Activated CD4-positive, alpha-beta T cell treated with anti-CD3 and anti-CD28 coated beads, Interleukin-2, amount 50 U/mL, for 24 hours (primary cell): ENCODE measurements at places on chromosomes 4 and X.
A peak's percentile ranks its signal among the peaks of the same experiment; 100 is the strongest.

DNA sequence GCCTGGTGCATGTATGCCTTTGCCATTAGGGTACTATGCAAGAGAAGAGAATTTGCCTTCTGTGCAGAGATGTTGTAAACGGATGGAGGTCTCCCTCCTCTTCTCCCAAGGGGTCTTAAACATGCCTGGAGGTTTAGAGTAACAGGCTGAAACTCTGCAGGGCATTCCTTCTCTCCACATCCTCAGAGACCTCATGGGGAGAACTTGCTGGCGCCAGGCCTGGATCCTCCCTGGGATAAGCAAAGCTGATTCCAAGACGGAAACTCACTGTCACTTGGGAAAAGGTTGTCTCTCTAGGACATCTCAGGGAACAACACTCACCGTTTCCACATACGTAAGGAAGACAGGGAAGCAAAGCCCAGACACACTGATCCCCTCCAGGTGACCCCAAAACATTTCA, 76.9 kb upstream of the GPM6B start:
- DNase-seq, result no peak

GRCh38 chr4:119032921-119033685, 102.5 kb upstream of the MYOZ2 start:
- DNase-seq, result no peak

DNA sequence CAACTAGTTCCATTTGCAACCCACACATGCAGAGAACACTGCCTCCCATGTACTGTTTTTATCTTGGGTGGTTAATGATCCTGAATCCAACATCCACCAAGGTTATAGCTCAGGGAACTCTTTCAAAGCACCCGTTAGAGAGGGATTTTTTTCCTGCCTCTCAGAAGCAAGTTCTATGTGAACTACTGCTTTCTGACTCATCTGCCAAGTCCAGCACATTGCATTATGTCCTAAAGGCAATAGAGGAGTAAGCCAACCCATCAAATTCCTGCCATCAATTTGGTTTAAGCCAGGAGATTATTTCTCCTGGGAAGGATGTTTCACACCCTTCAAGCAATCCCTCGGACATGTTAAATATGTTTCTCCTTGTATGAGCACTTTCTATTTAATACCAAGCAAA, 334.5 kb downstream of the GASK1B start:
- no peak for DNase-seq

DNA sequence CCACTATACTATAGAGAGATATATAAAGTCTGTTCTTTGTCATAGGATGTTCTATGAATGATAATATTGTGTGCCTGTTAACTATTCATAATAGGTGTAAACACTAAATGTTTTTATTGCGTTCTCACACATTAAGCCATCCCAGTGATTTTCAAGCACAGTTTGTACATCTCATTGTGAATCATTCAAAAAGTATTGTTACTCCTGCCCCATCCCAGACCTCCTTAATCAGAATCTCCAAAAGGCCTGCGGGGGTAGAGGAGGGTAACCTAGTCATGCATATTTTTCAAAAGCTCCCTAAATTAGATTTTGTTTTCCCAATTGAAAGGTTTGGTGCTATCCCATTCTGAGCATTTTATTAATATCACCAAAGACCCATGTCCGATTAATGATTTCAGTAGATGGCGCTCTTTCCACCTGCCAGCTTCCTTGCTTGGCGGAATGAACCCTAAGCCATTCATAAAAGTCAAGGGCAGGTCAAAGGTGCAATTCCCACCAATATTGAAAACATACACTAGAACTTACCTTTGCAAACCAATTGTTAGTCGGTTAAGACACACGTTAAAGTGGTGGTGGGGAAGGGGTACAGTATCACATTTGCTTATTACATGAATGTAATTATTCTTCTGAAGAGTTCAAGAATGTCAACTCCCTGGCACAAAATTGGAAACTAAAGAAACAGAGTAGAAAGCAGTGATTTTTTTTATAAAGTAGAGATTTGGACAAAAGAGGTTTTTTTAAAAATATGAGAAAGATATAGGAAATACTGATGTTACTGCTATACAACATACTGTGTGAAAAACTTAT, 5.8 kb upstream of the TET2 start:
- DNase-seq, result peak; percentile 37

- no peak for DNase-seq
Measured at GRCh38 chr4:33067221-33067620, 2347.1 kb downstream of the PCDH7 start.

- no peak for DNase-seq
Measured at GRCh38 chr4:139822391-139822790, 156.8 kb downstream of the MGST2 start.
